ENCODE measurements at places on chromosomes 5 and 9.

GRCh38 chr5:14908172-14908571, 36.6 kb upstream of the ANKH start:
- no peak for DNase-seq

GRCh38 chr5:180423598-180423997, 70.5 kb upstream of the GFPT2 start:
- DNase-seq: no peak

GRCh38 chr5:80921026-80921425, 39.1 kb upstream of the RASGRF2 start:
- no peak for DNase-seq

- no peak for DNase-seq
Measured at GRCh38 chr9:93994545-93994944, 39.4 kb upstream of the BARX1 start.

GRCh38 chr5:2370626-2371418, 380.7 kb downstream of the IRX2 start:
- no peak for DNase-seq

DNA sequence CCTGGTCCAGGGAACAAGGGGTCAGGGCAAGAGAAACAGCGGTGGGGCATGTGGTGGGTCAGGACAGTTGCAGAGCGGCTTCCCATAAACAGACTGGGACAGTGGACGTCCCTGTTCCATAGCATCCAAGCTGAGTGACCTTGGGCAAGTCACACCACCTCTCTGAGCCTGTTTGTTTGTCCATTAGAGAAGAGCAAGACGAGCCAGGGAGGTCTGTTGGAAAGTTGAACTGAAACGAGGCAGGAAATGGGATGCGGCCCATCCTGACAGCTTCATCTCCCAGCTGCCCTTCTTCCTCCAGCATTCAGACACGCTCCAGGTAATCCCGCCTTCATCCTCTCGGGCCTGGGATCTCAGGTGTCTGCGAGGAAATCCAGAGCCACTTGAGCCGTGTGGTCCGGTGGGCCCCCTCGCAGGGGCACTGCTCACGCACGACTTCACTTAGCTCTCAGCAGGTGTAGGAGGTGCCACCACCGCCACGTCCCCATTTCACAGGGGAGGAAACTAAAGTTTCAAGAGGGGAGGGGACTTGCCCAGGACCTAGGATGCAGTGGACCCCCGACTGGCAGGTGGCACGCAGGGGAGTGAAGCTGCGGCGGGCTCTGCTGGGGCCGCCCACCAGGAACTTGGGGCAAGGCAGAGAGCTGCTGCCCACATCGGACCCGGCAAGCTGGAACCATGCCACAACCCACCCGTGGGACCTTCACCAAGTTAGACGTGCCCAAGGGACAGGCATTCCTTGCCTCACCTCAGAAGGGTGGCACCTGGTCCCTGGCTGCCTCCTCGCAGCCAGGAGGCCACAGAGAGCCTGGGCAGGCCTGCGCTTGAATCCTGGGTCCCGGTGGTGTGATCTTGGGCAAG, 13.0 kb downstream of the PTGES2 start:
- DNase-seq: no peak

- DNase-seq: peak; percentile 73
Measured at GRCh38 chr9:70835323-70835722, 286.1 kb downstream of the TRPM3 start.

- no peak for DNase-seq
Measured at GRCh38 chr9:137987244-137988030, 109.9 kb downstream of the CACNA1B start.

GRCh38 chr5:173323106-173323798, 5.0 kb downstream of the STC2 start:
- no peak for DNase-seq

- DNase-seq: no peak
Measured at GRCh38 chr9:77750284-77750683, 102.2 kb upstream of the GNA14 start.

DNA sequence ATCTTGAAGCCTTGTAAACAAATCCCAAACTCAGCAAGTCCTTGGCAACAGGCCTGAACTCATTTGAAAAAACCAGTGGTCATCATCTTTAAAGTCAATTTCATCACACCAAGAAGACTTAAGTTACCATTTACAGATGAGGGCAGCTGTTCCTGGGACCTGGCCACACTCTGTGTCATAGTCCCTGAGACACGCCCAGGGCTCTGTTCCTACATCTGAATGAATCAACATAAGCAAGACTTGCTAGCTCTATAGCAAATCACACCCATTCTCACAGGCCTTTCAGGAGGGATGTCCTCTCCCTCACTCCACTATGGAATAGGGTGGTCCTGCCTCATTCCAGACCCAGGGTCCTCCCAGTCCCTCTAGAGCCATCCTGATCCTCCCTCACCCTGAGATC, 142.8 kb downstream of the NSG2 start:
- DNase-seq: no peak

GRCh38 chr5:97923496-97923895, 740.4 kb upstream of the RIOK2 start:
- DNase-seq: no peak

GRCh38 chr9:38043931-38044623, 24.9 kb downstream of the SHB start:
- DNase-seq: no peak

- DNase-seq: no peak
Measured at GRCh38 chr9:106307670-106308069, 555.3 kb upstream of the ZNF462 start.

DNA sequence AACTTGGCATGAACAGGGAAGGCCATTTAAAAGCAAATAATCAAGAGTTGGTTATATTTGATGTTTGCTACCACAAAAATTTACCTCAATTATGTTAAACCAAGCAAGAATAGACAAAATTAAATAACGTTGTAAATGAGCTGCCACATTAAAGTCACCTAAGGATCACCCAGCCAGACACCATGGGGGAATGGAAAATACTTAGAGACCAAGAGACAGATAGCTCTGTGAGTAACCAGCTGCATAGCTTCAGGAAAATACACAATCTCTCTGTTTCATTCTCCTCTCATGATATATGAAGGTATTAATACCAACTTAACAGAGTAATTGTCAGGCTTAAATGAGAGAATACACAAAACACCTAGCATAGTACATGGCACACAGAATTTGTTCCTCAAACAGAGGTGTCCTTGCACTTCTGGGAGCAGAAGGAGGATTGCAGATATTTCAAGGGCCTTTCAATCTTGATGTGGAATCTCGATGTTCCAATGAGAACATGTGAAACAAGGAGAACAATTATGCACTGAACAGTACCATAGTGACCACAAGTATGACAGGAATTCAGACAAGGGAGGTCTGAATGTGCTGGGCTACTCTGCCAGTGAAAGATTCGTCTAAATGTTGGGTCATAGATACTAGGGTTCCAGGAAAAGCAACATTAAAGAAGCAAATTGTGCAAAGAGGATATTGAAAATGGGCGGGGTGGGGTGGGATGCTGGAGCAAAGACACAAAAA, 18.6 kb downstream of the JAKMIP2 start:
- DNase-seq: peak; percentile 1

GRCh38 chr5:159416438-159416837, 86.2 kb upstream of the IL12B start:
- no peak for DNase-seq

- DNase-seq: no peak
Measured at GRCh38 chr5:64312491-64312890, 146.8 kb downstream of the RNF180 start.

DNA sequence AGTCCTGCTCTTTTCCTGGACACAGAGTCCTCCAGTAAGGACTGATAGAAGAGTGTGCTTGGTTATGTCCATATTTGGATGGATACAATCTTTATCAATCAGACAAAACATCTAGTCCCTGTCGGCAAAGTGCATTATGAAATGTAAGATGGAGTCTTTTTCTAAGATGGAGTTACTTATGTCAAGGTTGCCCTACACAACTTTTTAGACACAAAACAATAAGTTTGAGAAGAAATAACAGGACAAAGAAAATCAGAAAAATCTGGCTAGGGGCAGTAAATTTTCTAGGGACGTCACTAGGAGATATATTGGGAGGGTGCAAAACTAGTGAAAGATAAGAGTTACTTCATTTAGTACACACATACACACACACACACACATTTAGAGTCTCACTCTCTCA, 23.3 kb upstream of the SUB1 start:
- DNase-seq: no peak

DNA sequence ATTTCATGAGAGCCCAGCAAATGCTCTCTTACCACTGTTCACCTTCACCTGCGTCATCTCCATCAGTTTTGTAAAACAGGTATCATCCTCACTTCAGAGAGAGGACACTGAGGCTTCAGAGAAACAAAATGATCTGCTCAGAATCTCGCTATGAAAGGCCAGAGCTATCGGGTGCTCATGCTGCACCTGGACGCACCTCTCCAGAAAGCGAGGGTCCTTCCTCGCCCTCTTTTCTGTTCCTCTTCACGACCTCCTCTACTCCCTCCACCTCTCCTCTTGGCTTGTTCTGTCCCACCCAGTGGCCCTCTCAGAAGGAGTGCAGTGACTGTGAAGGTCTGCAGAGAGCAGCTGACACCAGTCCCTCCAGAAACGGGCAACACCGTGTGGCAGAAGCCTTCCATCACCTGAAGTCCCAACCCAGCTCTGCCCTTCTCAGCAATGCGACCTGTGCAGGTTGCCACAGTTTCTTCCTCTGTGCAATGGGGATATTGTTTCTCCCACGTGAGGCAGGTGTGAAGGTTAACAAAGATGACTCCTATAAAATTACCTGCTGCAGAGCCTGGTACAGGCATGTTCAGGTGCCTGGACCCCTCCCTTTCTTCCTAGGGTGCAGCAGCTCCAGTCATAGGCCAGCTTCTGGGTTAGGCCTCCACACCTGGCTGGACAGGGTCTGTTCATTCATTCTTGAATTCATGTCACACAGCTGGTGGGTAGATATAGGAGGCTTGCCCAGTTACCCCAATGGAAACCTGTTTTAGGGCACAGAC, 45.3 kb upstream of the ANGPTL2 start:
- no peak for DNase-seq

DNA sequence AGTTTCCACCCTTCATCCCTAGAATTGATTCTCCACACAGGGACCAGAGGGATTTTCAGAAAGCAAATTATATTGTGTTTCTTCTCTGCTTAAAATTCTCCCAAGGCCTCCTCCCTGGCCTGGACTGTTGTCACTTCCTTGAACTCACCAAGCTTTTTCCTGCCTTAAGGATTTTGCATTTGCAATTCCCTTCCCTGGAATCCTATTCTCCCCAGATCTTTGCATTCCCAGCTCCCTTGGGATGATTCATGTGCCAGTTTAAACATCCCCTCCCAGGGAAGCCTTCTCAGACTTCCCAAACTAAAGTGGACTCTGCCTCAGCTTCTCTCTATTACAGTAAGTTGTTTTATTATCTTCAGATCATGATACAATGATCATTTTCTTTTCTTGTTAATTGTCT, 35.2 kb upstream of the PDE8B start:
- DNase-seq: no peak

Data from epithelial cell of proximal tubule (primary cell).